ENCODE measurements at places on chromosomes 13 and 19. TPM values are rescaled to one million over a fixed set of nuclear protein-coding genes. Genes with fewer than 3 reads are reported as not detected.

KLK15 gene
- not detected for total RNA-seq

DNA sequence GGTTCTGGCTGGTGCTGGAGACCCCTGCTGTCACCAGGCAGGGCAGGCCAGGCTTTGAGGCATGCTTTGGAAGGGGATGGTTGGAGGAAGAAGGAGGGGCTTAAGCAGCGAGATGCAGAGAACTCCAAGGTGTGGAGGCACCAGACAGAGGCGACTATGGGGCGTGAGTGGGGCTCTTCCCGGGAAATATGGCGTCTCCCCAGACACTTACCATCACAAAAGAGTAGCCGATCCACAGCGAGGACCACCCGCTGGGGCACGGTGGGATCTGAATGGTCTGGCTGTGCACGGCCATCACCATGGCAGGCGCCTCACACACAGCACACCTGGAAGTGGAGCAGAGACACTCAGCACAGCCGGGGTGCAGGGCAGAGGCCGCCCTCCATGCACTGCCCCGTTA, 151.9 kb downstream of the COL4A1 start:
- no peaks in the 10 kb centered on the region for H3K36me3 ChIP-seq
- DNase-seq = no peak
- no peak overlapping the region for H3K4me3 ChIP-seq
- H3K27ac ChIP-seq = no peak overlapping the region
- H3K27me3 ChIP-seq = peaks cover 1% of the 10 kb centered on the region

DNA sequence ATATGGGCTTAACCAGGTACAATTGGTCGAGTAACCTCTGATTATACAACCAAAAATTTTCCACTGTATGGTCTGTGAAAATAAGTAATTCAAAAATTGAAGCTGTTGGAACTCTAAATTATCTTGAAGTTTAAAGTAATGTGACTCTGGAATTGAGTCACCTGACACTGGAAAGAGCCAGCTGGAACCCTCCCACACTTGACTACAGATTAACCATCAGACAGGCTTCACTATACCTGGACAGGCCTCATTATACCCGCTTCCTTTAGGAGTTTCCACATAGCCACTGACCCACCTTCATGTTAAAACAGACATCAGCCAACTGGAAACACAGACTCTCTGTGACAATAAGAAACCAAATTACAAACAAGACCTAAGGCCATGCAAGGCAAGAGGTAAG, 1.3 kb downstream of the ZNF433 start:
- H3K27ac ChIP-seq = no peak overlapping the region
- H3K4me1 ChIP-seq = peaks cover 20% of the 10 kb centered on the region
- peaks cover 3% of the 10 kb centered on the region for H3K36me3 ChIP-seq
- DNase-seq = no peak
- peak overlapping the region; percentile 60 for H3K4me3 ChIP-seq
- no peaks in the 10 kb centered on the region for H3K27me3 ChIP-seq

GRCh38 chr13:68597641-68598040, 1367.5 kb upstream of the PCDH9 start:
- H3K36me3 ChIP-seq = no peaks in the 10 kb centered on the region
- H3K27me3 ChIP-seq = no peaks in the 10 kb centered on the region
- no peak overlapping the region for H3K27ac ChIP-seq
- peaks cover 6% of the 10 kb centered on the region for H3K4me1 ChIP-seq

KLK14 gene
- total RNA-seq = 0.82 TPM

ZNF527 gene
- 8.1 TPM for total RNA-seq

MBD3L3 gene
- not detected for total RNA-seq

DNA sequence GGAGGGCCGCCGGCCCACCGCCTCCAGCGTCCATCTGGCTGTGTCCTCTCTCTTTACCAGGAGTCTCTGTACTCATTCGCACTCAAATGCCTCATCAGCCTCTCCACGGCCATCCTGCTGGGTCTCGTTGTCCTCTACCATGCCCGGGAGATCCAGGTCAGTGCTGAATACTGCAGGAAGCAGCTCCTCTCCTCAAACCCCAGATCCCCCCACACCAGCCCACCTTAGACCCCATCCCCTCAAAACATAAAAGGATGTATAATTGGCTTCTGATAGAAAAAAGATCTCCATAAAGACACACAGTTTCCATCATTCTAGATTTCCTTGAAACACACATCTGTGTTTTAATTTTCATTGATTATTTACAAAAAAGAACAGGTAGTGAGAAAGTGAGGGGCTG, 8.1 kb downstream of the KCNN1 start:
- peaks cover 1% of the 10 kb centered on the region for H3K27me3 ChIP-seq
- H3K4me1 ChIP-seq = peaks cover 9% of the 10 kb centered on the region
- no peaks in the 10 kb centered on the region for H3K36me3 ChIP-seq
- no peak overlapping the region for H3K27ac ChIP-seq
- no peak overlapping the region for H3K4me3 ChIP-seq

GRCh38 chr13:39250440-39250839, 212.2 kb downstream of the NHLRC3 start:
- no peaks in the 10 kb centered on the region for H3K4me1 ChIP-seq
- no peaks in the 10 kb centered on the region for H3K36me3 ChIP-seq
- no peak overlapping the region for H3K27ac ChIP-seq
- H3K4me3 ChIP-seq = no peak overlapping the region
- peaks cover 4% of the 10 kb centered on the region for H3K27me3 ChIP-seq

INAFM1 gene
- 11.8 TPM for total RNA-seq

DNA sequence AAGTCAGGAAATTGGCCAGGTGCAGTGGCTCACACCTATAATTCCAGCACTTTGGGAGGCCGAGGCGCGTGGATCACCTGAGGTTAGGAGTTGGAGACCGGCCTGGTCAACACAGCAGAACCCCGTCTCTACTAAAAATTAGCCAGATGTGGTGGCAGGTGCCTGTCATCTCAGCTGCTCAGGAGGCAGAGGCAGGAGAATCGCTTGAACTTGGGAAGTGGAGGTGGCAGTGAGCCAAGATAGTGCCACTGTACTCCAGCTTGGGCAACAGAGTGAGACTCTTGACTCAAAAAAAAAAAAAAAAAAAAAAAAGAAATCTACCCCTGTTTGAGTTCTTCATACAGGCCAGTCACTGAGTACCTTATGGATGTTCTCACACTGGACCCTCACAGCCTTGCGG, 42.0 kb downstream of the SLC15A1 start:
- no peak overlapping the region for H3K27ac ChIP-seq
- H3K4me3 ChIP-seq = no peak overlapping the region
- peaks cover 5% of the 10 kb centered on the region for H3K27me3 ChIP-seq
- H3K4me1 ChIP-seq = peaks cover 17% of the 10 kb centered on the region

DNA sequence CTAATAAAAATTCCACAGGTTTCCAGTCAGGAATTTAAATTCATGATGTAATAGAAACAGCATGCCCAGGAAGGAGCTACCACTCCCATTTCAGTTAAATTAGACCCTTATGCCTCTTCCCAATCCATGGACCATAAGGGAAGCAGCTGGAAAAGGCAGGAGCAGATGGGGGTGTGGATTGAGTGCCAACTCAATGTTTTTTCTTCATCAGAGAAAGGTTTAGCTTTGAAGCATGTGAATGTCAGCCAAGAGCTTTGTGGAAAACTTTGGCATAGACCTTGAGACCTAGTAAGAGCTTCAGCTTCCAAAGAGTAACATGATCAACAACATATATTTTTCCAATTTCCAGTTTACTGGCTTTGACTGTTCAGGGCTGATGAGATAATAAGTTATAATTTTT, 2139.9 kb downstream of the PCDH9 start:
- H3K36me3 ChIP-seq = no peaks in the 10 kb centered on the region
- no peak for DNase-seq
- H3K27ac ChIP-seq = no peak overlapping the region
- no peaks in the 10 kb centered on the region for H3K4me1 ChIP-seq
- H3K27me3 ChIP-seq = no peaks in the 10 kb centered on the region
- no peak overlapping the region for H3K4me3 ChIP-seq

ERF gene
- 47.9 TPM for total RNA-seq

ZNF470 gene
- 6.4 TPM for total RNA-seq

GRCh38 chr13:105165449-105166125, 1369.9 kb downstream of the EFNB2 start:
- H3K27ac ChIP-seq = no peak overlapping the region
- no peak for DNase-seq
- no peak overlapping the region for H3K4me3 ChIP-seq
- no peaks in the 10 kb centered on the region for H3K36me3 ChIP-seq
- H3K4me1 ChIP-seq = no peaks in the 10 kb centered on the region
- no peaks in the 10 kb centered on the region for H3K27me3 ChIP-seq

DNA sequence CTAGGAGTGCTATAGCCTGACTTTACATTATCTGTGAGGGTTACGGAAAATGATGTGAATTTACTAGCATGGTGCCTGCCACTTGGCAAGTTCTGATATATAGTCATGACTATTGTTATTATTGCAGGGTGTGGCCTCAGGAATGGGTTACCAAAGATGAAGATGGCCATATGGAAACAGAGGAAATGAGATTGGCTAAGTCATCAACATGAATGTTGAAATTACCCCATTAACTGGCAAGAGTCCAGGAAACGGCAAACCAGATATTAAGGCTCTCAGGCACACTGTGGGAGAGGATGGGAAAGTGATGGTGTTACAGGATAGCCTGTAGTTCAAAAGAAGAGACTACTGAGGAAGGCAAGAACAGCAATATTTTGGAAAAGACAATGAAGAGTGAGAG, 183.3 kb downstream of the KCNRG start:
- no peaks in the 10 kb centered on the region for H3K36me3 ChIP-seq
- H3K27me3 ChIP-seq = no peaks in the 10 kb centered on the region
- H3K4me1 ChIP-seq = no peaks in the 10 kb centered on the region
- H3K4me3 ChIP-seq = no peak overlapping the region

- no peak overlapping the region for H3K27ac ChIP-seq
- no peaks in the 10 kb centered on the region for H3K36me3 ChIP-seq
- H3K4me3 ChIP-seq = no peak overlapping the region
- DNase-seq = no peak
- no peaks in the 10 kb centered on the region for H3K27me3 ChIP-seq
- H3K4me1 ChIP-seq = no peaks in the 10 kb centered on the region
These were observed 237.6 kb downstream of the ZNF536 start for GRCh38 chr19:30609656-30610270.

- no peak overlapping the region for H3K4me3 ChIP-seq
- DNase-seq = no peak
- no peaks in the 10 kb centered on the region for H3K36me3 ChIP-seq
- peaks cover 4% of the 10 kb centered on the region for H3K4me1 ChIP-seq
- no peak overlapping the region for H3K27ac ChIP-seq
- H3K27me3 ChIP-seq = peaks cover 4% of the 10 kb centered on the region
These were observed 91.7 kb upstream of the ANKRD10 start for GRCh38 chr13:111006506-111007031.

MUC16 gene
- total RNA-seq = 0.15 TPM

GRCh38 chr19:35430409-35431144, 17.5 kb upstream of the FFAR2 start:
- no peak for DNase-seq
- no peak overlapping the region for H3K4me3 ChIP-seq
- H3K36me3 ChIP-seq = no peaks in the 10 kb centered on the region
- peaks cover 3% of the 10 kb centered on the region for H3K27me3 ChIP-seq

LIM2 gene
- not detected for total RNA-seq

GRCh38 chr13:42574435-42575311, 721 bp downstream of the TNFSF11 start:
- peak overlapping the region; percentile 52 for H3K27ac ChIP-seq
- DNase-seq = peak; percentile 23
- H3K4me1 ChIP-seq = peaks cover 19% of the 10 kb centered on the region
- H3K27me3 ChIP-seq = peaks cover 8% of the 10 kb centered on the region
- no peaks in the 10 kb centered on the region for H3K36me3 ChIP-seq

ERICH4 gene
- not detected for total RNA-seq

CAPS gene
- total RNA-seq = 21.6 TPM

LILRB1 gene
- 171 TPM for total RNA-seq

- peak overlapping the region; percentile 57 for H3K4me3 ChIP-seq
- DNase-seq = no peak
- no peaks in the 10 kb centered on the region for H3K36me3 ChIP-seq
- peaks cover 8% of the 10 kb centered on the region for H3K4me1 ChIP-seq
- no peak overlapping the region for H3K27ac ChIP-seq
- H3K27me3 ChIP-seq = peaks cover 15% of the 10 kb centered on the region
These were observed 5.4 kb upstream of the TRIM28 start for GRCh38 chr19:58538257-58539168.

HIPK4 gene
- total RNA-seq = not detected

SERTAD3 gene
- 48.4 TPM for total RNA-seq

CA11 gene
- 9.5 TPM for total RNA-seq

DNA sequence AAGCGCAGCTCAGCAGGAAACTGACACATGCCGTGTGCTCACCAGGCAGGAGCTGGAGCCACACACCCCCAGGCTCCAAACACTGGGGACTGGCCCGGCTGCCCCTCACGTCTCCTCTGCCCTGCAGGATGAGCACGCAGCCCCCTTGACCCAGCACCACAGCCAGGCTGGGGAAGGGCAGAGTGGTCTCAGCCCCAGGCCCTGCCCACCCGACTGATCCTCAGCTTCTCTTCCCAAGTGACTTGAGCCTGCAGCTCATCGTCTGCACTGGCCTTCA, 20.3 kb downstream of the GRTP1 start:
- no peak overlapping the region for H3K4me3 ChIP-seq
- no peak for DNase-seq
- H3K27ac ChIP-seq = no peak overlapping the region

DNA sequence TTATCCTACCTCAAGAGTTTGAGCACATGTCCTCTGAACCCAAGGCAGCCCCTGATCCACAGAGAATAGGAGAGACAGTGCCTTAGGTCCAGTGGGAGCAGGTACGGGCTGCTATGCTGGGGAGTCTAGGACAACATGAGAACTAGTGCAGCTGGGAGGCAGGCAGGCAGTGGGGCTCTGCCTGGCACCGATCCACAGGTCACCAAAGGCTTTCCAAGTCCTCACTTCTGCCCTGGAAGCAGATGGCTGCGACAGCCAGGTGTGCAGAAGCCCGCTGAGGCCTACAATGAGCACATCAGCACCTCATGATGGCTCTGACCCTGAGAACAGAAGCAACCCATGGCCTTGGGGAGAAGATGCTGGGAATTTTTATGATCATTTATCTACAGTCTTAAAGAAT, 29.8 kb upstream of the EPHX3 start:
- H3K27me3 ChIP-seq = no peaks in the 10 kb centered on the region
- H3K27ac ChIP-seq = no peak overlapping the region
- DNase-seq = no peak
- H3K4me3 ChIP-seq = no peak overlapping the region
- H3K4me1 ChIP-seq = peaks cover 3% of the 10 kb centered on the region

GRCh38 chr13:52743988-52744387, 4.4 kb upstream of the CNMD start:
- H3K4me1 ChIP-seq = peaks cover 4% of the 10 kb centered on the region
- H3K27me3 ChIP-seq = peaks cover 39% of the 10 kb centered on the region
- H3K36me3 ChIP-seq = no peaks in the 10 kb centered on the region
- no peak overlapping the region for H3K4me3 ChIP-seq
- no peak overlapping the region for H3K27ac ChIP-seq

RNF225 gene
- 0.44 TPM for total RNA-seq
